T-helper 2 cell treated with Interferon-gamma antibody and Interleukin-4, amounts not matched to agents 5 μg/mL and 100 μg/mL, for 36 hours (primary cell): ENCODE measurements at places on chromosomes 7 and 10.

DNA sequence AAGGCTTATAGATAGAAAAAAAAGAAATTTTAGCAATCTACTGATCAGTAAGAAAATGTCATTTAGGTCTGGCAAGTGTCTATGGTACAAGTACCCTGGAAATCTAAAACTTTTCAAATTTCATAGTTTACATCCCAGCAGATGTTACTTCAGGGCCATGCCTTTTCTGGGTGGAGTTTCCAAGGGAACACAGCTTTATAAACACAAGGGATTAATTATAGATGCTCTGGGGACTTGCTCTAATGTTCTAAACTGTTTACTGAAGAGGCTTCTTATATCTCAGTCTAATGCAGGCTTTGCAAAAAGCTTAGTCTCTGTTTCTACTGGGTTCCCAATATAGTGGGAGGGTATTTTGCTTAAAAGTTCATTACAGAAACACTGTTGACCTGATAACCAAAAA is 3.1 kb downstream of the CD36 start:
- DNase-seq = no peak

DNA sequence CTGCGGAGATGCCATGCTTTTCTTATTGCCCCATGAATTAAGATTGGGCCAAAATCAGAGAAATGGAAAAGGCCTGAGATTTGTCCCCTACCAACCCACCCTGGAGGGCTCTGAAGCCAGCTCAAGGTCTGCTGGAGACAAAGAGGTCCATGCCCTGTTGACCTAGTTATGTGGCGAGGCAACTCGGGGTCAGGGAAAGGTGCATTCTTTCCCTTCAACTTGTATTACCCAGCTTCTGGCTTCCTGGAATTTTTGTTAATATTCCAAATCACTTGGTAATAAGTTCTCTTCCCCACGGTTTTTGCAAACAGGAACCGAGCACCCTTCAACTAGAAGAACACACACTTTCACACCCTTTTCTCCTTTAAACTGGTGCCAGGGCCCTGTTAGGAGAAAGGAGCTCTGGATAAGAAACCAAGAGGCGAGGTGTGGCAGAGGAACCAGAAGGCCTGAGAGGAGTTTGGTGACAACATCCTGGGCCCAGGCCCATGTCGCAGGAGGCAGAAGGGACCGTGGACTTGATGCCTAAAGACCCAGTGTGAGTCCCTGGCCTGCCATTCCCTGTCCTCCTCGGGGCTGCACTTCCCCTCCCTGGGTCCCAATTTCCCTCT is 12.5 kb upstream of the SFRP5 start:
- no peak for DNase-seq

- DNase-seq = no peak
These were observed 55.8 kb downstream of the TMEM26 start for GRCh38 chr10:61397175-61397986.

- DNase-seq = no peak
These were observed 18.8 kb upstream of the FAM170B start for GRCh38 chr10:49152663-49153062.

DNA sequence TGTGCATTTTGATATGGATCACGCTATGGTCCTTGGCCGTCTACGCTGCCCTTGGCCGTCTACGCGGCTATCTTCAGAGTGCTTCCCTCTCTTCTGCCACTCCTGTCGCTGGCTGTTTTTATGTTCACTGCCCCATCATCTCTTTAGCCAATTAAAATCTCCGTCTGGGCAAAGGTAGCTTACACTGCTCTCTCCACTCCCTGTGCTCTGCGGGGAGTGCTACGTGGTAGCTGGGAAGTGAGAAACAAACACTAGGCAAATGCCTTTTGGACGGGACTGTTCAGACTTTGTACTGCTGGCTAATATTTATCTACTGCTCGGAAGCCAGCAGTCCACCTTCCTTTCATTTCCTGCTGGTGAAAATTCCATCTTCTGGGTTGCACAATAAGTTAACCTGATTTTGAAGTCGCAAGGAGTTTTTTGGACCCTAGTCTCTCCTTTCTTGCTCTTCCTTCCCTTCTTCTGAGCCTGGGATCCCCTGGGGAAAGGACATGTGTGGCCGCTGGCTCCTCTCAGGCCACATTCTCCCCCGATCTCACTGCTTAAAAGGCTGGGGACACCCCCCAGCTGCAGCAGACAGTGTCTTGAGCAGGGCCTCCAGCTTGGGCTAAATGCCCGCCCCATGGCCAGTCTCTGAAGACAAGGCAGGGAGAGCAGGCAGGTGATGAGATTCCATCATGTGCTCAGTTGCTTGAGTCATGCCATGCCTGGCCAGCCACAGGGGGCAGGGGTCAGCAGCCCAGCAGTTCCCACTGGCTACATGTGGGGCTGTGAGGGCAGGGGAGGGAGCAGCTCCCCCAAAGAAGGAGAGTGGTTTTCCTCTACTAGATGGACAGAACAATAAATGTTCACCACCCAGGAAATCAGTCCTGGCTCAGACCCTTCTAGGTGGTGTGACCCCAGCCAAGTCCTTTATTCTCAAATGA is 25.5 kb upstream of the RBM33 start:
- no peak for DNase-seq

- DNase-seq = no peak
These were observed 1.9 kb upstream of the C7orf33 start for GRCh38 chr7:148588670-148589131.
